ENCODE measurements at places on chromosomes 6 and 20. TPM values are rescaled to one million over a fixed set of nuclear protein-coding genes. Genes with fewer than 3 reads are reported as not detected.
A peak's percentile ranks its signal among the peaks of the same experiment; 100 is the strongest.

Gene TMEM170B
- total RNA-seq = 1.4 TPM

DNA sequence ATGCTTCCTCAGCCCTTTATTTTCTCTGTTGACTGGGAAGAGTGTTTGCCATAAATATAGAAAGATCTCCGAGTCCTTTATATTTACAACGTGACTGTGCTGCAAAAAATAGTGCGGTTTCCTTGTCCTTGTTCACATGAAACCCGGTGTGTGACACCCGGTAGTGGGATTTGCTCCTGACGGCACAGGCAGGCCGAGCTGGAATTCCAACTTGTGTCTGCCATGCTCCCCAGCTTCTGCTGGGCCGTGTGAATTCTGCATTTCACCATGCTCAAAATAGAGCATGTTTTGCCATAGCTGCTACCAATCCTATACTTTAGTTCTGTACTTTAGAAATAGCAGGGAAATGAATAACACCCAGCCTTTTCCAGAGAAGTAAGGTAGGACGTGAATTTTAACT lies 60.3 kb upstream of the PDE10A start:
- DNase-seq = no peak

- peak; percentile 83 for DNase-seq
Measured at GRCh38 chr6:48775157-48775556, 664.2 kb upstream of the PTCHD4 start.

DNA sequence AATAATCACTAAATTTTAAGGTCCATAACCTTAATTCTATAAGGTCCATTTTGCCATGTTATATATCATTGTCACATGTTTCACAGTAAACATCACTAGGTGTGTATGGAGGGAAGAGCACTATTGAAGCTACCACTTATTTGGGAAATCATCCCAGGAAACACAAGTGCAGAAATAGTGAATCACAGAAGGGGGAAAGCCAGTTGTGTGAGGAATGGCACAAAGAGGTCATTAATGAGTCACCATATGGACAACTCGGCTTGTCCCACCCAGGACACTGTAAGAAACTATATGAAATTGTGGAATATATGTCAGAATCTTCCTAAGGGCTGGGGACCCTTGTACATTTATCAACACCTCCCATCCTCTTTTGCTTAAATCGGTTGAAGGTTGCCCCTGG lies 13.7 kb downstream of the BTN3A1 start:
- no peak for DNase-seq

- DNase-seq = peak; percentile 50
Measured at GRCh38 chr6:35381132-35381531, 38.8 kb downstream of the PPARD start.

DNA sequence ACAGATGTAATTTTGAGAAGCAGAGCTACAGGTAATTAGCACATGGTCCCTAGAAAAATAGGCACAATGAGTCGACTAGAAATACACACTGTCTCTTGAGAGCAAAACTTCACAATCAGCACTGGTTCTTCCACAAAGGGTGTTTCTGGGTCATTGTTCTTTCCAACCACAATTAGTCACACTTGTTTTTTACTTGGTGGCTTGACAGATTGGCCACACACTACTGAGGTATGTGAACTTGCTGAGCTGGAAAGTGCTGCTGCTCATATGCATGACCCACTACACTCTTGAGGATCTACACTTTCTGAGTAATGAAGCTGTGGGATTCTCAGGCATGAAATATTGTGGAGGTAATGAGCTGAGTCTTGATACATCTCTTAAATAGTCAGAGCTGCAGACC lies 347.7 kb downstream of the BCKDHB start:
- DNase-seq = peak; percentile 94

- peak; percentile 3 for DNase-seq
Measured at GRCh38 chr6:119669221-119669620, 319.7 kb upstream of the MAN1A1 start.

Gene PHACTR1
- total RNA-seq = 0.49 TPM

Gene TBX18
- 27.1 TPM for total RNA-seq

Gene CYP39A1
- total RNA-seq = 4.7 TPM

Gene FOXA2
- total RNA-seq = not detected

Gene NT5E
- total RNA-seq = 67.2 TPM

Gene HMGCLL1
- total RNA-seq = not detected

- DNase-seq = no peak
Measured at GRCh38 chr6:146938266-146938665, 266.0 kb upstream of the STXBP5 start.

- no peak for DNase-seq
Measured at GRCh38 chr6:131063764-131064272, 773 bp upstream of the EPB41L2 start.

GRCh38 chr20:17808357-17808756 lies 108.6 kb downstream of the BANF2 start:
- peak; percentile 82 for DNase-seq

DNA sequence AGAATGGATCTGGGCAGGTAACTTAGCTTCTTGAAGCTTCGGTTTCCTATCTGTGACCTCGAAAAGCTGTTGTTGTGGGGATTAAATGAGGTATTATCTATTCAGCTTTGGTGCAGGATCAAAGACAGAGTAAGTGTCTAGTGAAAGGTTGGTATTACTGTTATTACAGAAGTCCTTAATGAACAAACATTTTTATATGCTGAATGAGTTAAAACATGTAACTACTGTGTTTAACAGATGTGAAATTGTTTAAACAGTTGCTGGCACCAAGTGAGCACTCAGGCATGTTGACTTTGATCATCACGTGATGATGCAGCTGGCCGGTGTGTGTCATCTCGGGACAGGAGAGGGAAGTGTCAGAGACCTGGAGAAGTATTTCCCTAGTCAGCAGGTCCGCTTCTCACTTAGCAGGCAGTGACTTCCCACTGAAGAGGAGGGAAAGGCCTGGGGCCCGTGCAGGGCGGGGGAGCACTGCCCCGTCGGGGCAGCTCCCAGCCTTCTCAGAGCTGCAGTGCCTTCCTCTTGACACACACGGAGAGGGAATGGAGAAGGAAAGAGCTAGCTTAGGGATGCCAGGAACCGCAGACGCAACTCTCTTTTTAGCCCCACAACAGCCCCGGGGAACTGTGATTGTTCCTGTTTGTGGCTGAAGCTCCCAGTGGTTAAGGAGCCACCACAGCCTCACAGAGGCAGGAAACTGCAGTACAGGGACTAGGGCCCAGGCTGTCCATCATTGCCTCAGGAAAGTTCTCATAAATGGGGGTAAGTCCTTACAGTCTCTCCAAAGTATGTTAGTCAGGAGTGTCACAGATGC lies 18.0 kb downstream of the TUBB2A start:
- no peak for DNase-seq

GRCh38 chr20:52404671-52405070 lies 213.1 kb upstream of the ZFP64 start:
- DNase-seq = no peak

GRCh38 chr6:55277646-55278045 lies 49.6 kb upstream of the GFRAL start:
- DNase-seq = no peak
